ENCODE measurements at places on chromosomes 1 and 21.

DNA sequence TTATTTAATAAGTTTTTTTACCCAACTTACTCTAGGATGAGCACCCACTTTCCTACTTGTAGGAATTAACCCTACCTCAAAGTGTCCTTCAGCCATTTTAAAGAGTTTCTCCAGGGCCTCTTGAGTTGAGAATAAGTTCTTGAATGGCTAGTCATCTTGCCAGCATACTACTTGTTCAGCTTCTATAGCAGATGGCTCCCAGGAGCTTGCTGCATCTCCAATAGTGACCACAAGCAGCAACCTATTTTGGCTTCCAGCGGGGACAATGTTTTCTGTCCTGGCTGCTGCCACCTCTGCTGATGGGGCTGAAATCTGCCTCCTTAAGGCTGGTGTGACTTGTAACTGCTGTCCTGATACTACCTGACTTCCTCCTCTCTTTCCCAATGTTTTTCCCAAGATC is 20.8 kb upstream of the PIK3R3 start:
- DNase-seq, result no peak

- DNase-seq, result peak; percentile 76
Observed at GRCh38 chr1:38834937-38835827, 24.4 kb downstream of the RRAGC start.

- no peak for DNase-seq
Observed at GRCh38 chr1:9815150-9815549, 8.6 kb downstream of the CLSTN1 start.

DNA sequence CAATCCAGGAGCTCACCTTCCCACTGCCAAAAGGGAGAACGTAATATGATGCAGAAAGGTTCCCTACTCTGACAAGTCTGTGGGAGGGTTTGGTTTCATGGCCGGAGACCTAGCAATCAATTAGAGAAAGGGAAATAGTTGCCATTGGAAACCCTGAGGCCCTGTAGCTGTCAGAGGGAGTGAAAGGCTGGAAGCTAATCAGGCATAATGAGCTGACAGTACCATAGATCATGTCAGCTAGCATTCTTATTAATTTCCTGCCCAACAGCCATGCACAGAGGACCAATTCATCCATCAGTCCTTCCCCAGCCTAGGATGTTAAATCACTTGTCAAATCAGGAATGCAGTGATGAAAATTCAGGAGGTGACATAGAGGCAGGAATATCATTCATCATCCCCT is 527.3 kb downstream of the PLPP3 start:
- DNase-seq, result peak; percentile 77

GRCh38 chr1:232966663-232967062 is 16.3 kb downstream of the NTPCR start:
- no peak for DNase-seq

DNA sequence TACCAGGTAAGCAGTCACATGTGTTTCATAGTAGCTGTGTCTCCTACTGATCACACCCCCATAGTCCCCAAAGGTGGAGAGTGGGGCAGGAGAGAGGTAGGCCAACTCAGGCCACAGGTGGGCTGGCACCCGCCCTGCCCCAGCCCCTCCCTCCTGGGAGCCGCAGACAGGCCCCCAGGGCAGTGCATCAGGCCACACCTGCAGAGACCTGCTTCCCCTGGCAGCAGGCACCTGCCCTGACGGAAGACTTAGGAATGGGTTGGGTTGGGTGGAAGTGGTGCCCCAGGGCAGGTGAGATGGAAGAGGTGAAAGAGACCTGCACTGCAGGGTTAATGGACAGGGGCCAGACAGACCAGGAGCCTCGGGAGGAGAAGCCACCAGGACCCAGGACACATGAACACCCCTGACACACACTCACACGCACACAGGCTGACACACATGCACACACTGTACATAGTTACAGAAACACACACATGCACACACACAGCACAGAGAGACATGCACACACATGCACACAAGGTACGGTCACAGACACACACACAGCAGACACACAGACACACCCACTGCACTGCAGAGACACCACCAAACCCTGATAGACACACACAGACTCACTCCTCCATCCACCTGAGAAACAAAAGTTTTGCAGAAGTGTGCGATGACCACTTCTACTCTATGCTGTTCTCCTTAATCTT is 1.7 kb upstream of the COL18A1 start:
- no peak for DNase-seq

DNA sequence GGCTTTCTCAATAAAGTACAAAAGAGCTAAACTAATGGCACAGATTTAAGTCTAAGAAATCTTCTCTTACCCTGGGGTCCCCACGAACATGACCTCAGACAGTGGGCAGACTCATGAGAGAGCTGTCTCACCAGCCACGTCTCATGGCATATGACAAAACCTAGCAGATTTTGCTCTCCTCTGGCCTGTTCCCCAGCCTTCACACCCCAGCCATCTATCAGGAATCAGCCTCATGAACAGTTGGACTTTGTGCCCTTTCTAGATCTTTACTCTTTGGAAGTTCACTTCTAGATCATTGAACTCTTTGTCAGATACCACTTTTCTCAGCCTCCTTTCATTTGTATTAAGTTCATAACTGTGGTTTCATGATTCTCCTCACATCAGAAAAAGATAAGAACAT is 14.2 kb upstream of the HSD3B1 start:
- no peak for DNase-seq

DNA sequence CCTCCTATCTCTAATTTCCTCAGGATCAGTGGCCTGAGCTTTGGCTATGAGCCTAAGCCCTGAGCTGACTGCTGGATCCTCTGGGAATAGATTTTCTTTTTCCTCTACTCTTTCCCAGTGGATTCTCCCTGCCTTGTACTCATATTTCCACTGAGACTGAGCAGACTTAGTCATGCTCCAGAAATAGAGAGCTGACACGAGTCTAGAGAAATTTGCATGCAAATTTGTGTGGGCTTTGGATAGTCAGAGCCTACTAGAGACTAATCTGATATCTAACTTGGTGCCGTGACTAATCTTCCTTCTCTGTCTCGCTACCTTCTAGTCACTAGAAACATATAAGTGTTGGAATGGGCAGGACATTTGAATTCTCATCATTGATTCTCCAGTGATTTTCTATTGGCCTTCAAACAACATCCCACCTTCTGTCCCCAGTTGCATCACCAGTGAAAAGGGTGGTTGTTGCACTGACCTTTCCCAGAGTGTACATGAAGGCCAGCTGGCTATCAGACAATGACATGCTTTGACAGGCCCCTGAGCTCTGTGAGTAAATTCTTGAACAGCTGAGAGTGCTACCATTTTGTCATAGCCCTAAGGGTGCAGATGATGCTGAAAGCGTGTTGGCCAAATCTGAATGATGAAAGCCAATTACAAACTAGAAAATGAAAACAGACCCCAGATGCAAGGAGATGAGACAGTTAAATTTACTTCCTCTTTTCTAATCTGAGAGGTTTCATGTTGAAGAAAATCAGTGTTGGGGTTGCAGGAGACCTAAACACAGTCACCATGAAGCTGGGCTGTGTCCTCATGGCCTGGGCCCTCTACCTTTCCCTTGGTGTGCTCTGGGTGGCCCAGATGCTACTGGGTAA is at the start of gene FCRLA:
Gene FCRLA (plus strand): TSS at position 748 of the 866 bp plus-strand sequence. CDS start 36 bp downstream, at position 784.
- DNase-seq, result peak; percentile 96

- DNase-seq, result no peak
Observed at GRCh38 chr21:35506771-35507170, 457.7 kb upstream of the RUNX1 start.

- DNase-seq, result peak; percentile 6
Observed at GRCh38 chr21:16942703-16943102, 570.1 kb upstream of the CXADR start.

DNA sequence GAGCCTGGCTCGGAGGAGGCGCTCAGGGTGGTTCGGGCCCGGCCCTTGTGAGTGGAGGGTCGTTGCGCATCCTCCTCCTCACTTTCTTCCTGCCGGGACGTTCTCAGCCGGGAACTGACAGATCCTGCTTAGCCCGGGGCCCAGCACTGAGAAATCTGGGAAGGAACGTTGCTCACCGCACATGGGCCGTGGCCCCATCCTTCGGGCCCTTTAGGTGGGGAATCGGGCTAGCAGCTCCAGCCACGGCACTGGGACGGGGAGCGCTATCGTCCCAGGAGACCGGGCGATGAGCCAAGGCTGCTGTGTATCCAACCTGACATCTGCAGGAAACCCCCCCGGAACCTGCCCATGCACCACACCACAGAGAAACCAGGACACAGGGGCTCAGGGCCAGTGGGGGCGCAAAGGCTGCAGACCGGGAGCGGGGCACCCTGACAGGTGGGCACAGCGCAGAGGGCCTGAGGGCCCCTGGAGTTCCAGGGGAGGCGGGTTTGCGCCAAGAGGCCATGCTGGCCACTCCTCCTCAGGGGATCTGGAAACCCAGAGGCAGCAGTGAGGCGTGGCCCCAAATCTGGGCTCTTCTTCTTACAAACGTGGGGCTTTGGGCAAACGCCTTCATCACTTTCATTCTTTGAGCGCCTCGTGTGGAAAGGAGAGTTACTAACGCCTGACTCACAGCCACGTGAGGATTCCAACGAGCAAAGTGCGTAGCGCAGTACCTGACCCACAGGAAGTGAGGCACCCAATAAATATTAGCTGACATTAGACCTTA is at the start of gene SH2D5:
Gene SH2D5 (minus strand): TSS at position 116 of the 772 bp plus-strand sequence. CDS start 4,659 bp downstream, outside the sequence.
- DNase-seq, result peak; percentile 96

DNA sequence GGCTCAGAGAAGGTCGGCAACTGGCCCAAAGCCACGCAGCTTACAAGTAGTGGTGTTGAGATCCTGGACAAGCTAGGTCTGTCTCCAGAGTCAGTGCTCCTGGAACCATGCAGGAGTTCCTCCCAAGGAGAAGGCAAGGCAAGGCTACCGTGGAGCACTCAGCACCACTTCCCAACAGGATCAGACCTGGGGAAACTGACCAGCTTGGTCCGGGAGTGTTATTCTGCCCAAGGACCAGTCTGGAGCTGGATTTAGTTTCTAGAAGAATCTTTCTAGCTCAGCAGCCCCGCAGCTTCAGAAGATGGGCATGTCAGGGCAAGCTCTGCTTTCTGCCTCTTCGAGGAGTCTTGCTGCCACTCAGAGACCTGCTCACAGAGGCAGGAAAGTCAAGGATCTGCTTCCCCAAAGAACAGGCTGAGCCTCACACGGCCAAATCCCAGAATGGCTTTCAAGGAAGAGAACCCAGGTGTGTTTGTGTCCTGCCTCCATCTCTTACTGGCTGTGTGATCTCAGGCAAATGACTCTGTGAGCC is 302.8 kb downstream of the MATN1 start:
- no peak for DNase-seq

DNA sequence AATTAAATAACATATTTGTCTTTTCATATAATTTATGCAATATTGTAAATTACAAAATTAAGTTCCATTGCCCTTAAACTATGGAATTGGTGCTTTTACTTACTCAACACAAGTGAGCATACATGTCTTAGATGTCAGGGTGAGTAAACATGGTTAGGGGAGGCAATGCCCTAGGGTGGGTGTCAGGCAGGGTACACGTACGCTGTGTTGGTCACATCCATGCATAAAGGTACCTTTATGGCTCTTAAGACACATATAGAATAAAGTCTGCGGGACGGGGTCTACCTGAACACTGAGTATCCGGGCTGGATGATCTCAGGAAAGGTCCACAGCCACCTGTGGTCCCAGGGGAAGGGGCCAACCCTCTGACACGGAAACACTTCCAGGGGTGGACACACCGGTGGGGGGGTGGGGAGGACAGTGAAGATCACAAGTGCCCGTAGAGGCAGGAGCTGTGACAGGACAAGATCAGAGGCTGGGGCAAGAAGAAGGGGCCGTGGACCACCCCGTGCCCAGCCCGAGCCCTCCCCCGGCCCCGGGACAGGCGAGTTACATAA is 720 bp downstream of the LIN9 start:
- DNase-seq, result no peak

DNA sequence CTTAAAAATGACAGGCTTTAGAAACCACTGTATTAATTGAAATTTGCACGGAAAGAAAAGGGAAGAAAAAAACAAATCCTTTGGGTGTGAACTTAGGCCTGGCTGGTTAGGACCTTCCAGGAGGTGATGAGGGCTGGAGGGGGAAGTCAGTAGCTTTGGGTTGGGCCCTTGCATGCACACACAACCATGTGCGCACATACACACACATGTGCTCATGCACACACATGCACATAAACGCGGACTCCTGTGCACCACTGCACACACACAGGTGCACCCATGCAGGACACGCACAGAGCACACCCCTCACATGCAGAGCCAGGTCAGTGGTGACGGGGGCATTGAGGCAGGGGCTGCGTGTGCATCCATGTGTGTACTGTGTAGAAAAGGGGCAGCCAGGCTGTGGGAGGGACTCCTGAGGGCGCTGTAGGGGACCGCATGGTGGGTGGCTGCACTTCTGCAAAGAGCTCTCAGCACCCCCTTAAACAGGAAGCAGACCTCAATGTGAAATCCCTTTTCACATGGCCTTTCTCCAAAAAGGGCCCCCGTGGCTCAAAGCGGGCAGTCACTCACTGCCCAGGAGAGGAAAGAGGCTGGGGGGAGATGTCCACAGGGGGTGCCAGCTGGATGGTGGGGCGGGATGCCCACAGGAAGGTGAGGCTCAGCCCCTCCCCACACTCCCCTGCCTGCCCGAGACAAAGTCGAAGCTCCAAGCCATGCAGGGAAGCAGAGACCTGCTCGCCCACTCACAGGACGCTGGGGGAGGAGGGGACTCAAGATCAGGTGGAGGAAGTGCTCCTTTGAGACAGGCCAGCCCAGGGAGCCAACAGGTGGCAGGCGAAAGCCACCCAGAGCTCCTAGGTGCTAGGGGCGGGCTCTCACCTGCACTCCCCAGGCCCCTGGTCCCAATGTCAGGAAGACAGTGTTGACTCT is 95.2 kb downstream of the ITPKB start:
- no peak for DNase-seq

DNA sequence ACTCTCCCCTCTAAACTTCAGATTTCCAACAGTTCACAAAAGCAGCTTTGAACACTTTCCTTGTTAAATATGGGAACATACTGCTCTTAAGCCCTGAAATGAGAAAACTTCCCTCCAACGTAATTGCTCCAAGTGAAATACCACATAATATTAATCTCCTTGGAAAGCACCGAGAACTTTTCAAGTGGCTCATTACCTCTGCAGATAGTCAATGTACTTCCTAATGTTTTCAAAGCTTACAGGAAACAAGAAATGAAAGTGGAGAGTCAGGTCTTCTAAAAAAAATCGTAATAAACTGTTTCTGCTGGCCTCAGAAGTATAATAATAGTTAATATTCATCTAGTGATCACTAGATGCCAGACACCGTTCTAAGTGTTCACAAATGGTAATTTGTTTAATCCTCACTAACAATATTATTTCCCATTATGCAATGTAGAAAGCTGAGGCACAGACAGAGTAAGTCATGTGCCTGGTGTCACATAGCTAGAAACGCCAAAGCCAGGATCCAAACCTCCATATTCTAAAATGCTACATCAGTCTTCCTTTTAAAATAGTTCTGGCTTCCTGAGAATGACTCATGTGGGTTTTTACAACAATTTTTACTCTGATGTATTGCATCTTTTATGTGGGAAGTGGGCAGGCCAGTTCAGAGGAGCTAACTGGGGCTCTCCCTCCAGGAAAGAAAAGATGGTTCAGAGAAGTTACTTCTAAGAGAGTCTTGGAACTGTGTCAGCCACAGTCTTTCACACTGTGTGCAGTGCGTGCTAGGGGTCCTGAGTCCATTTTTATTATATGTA is 177.2 kb downstream of the PLPPR4 start:
- DNase-seq, result peak; percentile 63

- no peak for DNase-seq
Observed at GRCh38 chr1:100306735-100307313, 40.8 kb downstream of the RTCA start.
